Lower lobe of right lung (tissue), 2 donors: ENCODE measurements at places on chromosomes 12 and 14. TPM values are rescaled to one million over a fixed set of nuclear protein-coding genes. Genes with fewer than 3 reads are reported as not detected.
A peak's percentile ranks its signal among the peaks of the same experiment; 100 is the strongest.

DNA sequence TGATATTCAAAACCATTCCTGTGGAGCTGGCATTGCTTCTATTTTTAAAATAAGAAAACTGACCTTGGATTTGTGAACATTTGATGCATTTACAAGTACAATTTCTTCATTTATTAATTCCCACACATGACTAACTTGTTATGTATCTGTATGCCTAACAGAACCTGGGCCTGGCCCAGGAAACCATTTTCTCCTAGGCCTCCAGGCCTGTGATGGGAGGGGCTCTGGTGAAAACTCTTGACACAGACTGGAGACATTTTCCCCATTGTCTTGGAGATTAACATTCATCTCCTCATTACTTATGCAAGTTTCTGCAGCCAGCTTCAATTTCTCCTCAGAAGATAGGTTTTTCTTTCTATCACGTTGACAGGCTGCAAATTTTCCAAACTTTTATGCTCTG is 42.0 kb downstream of the GLIPR1L2 start:
- no peak for DNase-seq
- H3K4me1 ChIP-seq, result no peaks in the 10 kb centered on the region

GRCh38 chr14:55354500-55354899 is 57.1 kb downstream of the ATG14 start:
- H3K27ac ChIP-seq, result no peak overlapping the region
- peaks cover 15% of the 10 kb centered on the region for H3K4me1 ChIP-seq
- peaks cover 45% of the 10 kb centered on the region for H3K36me3 ChIP-seq
- H3K4me3 ChIP-seq, result no peak overlapping the region
- DNase-seq, result no peak
- no peaks in the 10 kb centered on the region for H3K27me3 ChIP-seq

DNA sequence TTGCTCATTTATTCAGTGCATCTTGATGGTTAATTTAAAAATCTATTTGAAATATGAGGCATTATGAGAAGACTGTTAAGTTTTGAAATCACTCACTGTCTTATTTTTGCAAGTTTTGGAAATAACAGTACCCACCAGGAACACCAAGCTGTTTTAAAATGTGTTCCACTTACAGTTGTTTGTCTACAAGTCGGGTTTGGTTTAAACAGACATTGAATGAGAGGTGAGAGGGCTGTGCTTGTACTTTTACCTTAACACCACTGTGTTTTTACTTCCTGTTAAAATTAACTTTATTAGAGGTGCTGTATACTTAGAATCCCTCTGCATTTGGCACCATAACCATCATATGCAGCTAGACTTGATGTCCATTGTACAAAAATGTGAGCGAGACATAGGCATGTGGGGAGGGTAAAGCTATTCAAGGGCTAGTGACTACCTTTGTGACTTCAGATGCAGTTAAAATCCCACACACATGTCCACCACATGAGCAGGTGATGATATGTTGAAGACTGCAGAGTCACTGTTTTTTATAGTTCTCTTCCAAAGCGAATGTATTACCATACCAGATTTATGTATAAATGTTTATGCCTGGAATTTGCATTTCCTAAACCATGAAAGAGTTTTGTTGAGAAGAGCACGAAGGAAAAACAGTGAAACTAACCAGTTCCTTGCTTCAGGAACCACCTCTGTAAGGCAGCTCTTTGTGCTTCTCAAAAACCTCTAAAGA is 12.9 kb downstream of the ELK3 start:
- H3K4me3 ChIP-seq, result no peak overlapping the region
- peaks cover 43% of the 10 kb centered on the region for H3K4me1 ChIP-seq
- no peaks in the 10 kb centered on the region for H3K27me3 ChIP-seq
- DNase-seq, result no peak
- H3K27ac ChIP-seq, result no peak overlapping the region

DNA sequence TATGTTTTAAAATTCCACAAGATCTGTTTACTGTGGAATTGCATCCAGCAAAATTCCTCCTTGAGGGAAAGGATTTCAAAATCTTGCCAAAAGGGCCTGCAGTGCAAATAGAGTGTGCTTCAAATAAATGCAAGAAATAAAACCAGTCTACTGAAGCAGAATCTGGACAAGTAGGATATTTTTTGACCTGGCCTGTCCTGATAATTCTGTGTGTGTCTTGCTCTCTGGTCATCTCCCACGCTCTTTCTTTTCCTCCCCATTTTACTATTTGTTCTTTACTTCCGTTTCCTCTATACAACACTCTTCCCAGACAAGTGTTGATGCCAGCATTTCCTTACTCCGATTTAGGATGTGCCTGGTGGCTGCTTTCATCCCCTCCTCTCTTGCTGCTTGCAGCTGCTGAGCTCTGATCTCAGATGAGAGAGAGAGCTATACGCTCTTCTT is 115.9 kb downstream of the GPR135 start:
- peaks cover 22% of the 10 kb centered on the region for H3K4me1 ChIP-seq
- H3K4me3 ChIP-seq, result no peak overlapping the region
- peak overlapping the region; percentile 47 for H3K27ac ChIP-seq
- no peak for DNase-seq
- H3K27me3 ChIP-seq, result no peaks in the 10 kb centered on the region

DNA sequence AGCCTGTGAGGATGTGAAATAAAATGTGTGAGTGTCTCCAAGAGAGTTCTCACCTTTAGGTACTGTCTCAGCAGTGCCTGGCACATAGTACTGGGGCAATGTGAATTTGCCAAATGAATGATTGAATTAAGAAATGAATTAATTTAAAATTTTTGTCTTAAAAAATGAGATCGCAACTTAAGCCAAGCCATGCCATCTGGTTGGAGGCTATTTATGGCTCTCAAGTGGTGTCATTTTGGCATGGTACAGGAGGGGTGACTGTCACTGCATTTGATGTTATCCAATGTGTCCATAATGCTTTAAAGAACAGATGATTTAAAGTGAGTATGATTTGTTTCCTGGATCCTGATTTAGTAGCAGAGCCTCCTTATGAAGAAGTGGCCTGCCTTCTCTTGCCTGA is 80.3 kb downstream of the SRGAP1 start:
- no peaks in the 10 kb centered on the region for H3K27me3 ChIP-seq
- H3K4me3 ChIP-seq, result no peak overlapping the region
- H3K36me3 ChIP-seq, result no peaks in the 10 kb centered on the region
- DNase-seq, result no peak
- no peak overlapping the region for H3K27ac ChIP-seq
- no peaks in the 10 kb centered on the region for H3K4me1 ChIP-seq

DNA sequence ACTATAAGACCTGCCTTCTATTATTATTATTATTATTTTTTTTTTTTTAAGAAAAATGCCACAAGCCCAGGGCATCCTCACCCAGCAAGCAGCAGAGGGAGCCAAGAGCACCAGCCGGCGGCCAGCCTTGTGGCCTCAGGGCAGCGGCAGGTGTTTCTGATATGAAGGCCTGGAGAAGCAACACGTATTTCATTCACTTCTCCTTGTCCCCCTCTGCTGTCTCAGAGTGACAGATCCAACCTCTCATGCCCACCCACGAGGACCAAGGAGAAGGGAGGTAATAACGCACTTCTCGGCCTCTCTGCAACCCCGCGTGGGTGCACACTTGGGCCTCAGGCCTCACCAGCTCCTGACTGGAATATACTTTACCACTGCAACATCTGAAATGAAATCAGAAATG is 25.4 kb downstream of the CDC42BPB start:
- H3K4me3 ChIP-seq, result no peak overlapping the region
- no peaks in the 10 kb centered on the region for H3K36me3 ChIP-seq
- no peaks in the 10 kb centered on the region for H3K27me3 ChIP-seq
- H3K27ac ChIP-seq, result no peak overlapping the region
- H3K4me1 ChIP-seq, result peaks cover 28% of the 10 kb centered on the region

GRCh38 chr12:109449845-109450532 is 27.1 kb downstream of the KCTD10 start:
- DNase-seq, result no peak
- peaks cover 99% of the 10 kb centered on the region for H3K36me3 ChIP-seq
- H3K4me3 ChIP-seq, result no peak overlapping the region
- no peak overlapping the region for H3K27ac ChIP-seq
- H3K4me1 ChIP-seq, result peaks cover 12% of the 10 kb centered on the region
- no peaks in the 10 kb centered on the region for H3K27me3 ChIP-seq

The RD3L gene
- not detected for total RNA-seq

The PLEKHA5 gene
- 29.2 TPM for total RNA-seq
